Right cardiac atrium (tissue), 5 donors: ENCODE measurements at places on chromosomes 3 and 15.
A peak's percentile ranks its signal among the peaks of the same experiment; 100 is the strongest.

DNA sequence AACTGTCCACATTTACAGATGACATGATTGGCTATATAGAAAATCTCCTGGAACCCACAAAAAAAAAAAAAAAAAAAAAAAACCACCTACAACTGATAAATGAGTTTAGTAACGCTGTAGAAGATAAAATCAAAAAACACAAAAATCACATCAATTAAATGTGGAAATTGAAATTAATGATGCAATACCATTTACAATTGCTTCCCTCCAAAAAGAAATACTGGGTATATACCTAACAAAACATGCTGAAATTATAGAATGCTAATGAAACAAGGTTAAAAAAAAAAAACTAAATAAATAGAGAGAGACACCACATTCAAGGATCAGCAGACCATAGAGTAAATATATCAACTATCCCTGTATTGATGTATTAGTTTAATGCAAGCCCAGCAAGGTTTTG, 215.7 kb downstream of the ULK4 start:
- DNase-seq = no peak

DNA sequence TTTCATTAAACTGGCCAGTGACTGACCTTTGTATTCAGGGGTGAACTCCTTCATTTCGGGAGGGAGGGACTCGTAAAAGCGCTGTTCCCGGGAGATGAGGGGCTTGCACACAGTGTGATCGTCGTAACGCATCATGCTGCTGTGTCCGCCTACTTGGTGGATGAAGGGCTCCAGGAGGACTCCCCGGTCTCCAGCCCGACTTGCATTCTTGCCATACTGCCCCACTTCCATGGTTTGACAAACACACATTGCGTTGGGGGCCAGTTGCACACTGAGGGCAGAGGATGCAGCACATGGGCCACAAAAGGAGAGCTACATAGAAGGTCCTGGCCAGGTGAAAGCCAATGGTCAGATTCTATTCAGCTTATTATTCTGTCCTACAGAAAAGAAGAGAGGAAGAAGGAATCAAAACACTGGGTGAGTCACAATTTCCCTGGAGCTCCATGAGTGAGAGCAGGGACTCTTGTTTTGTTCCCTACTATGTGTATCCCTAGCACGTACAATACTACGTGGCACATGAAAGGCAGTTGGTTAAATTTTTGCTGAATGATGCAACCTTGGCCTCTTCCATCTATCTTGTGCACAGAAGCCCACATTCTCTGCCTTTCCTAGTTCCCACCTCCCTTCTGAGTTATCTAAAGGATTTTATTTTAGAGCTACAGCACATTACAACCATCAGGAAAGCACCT, 24.2 kb upstream of the GMPPB start:
- no peak for DNase-seq

DNA sequence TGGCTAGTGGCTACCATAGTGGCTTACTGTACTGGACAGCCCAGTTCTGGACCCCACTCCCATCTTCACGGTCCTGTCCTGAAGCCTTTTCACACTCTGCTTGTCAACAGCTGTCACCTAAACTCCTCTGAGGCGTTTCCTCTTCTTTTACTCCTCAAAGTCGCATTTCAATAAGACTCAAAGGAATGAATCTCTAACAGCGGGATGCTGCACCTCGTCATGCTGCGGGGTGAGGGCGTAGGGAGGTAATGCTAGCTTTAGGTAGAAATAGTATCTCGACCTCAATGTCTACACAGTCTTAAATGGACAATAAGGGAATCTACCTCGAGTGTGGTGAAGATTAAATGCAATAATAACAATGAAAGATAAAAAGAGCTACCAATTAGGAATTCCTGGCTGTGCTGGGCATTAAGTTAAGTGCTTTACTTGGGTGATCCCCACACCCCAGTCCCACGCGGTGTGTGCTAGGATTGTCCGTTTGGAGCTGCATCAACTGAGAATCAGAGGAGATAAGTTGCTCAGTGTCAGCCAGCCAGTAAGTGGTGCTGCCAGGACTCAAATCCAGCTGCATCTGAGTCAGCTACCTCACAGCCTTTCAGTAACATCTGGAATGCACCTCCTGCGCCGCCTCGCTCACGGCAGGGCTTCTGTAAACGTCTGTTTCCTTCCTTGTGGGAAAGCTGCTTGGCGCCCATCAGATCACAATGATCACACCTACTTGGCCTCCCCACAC, 14.0 kb downstream of the PLA2G4D start:
- DNase-seq = no peak

GRCh38 chr15:76253691-76254473, 57.4 kb downstream of the ETFA start:
- DNase-seq = no peak

GRCh38 chr3:34033839-34034238, 235.4 kb downstream of the PDCD6IP start:
- no peak for DNase-seq

DNA sequence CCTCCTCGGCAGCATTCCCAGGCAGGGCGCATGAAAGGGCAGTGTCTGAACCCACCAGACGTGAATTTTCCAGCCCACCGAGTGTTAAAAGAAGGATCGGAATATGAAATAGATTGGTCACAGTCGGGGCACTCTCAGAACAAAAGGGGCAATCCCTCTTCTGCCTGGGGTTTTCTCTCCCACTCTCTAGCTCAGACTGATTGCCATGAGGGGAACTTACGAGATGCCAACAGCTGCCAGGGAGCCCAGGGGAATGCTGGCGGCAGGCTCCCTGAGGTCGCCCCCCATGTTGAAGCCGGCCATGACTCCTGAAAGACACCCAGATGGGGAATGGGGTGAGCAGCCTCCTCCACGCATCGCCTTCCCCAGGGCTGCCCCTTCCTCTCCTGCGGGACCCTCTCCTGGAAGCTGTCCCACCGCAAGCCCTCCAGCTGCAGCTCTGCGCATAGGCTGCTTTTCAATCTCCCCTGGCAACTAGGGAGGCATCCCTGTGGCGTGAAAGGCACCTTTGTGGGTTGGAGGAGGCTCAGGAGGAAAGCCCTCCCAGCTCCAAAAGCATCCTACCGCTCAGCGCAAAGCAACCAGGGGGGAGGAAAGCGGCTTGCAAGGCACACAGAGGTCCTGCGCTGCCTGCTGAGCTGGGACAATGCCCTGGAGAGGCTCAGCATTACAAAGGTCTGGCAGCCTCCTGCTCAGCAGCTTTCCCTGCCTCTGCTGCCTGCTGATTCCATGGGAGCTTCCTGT, 64.8 kb upstream of the HEG1 start:
- no peak for DNase-seq

- peak; percentile 35 for DNase-seq
Measured at GRCh38 chr3:113084777-113085176, 94.0 kb downstream of the GTPBP8 start.

GRCh38 chr3:154795582-154795981, 284.5 kb upstream of the MME start:
- no peak for DNase-seq

GRCh38 chr15:85073556-85074194, 92.0 kb downstream of the PDE8A start:
- no peak for DNase-seq

DNA sequence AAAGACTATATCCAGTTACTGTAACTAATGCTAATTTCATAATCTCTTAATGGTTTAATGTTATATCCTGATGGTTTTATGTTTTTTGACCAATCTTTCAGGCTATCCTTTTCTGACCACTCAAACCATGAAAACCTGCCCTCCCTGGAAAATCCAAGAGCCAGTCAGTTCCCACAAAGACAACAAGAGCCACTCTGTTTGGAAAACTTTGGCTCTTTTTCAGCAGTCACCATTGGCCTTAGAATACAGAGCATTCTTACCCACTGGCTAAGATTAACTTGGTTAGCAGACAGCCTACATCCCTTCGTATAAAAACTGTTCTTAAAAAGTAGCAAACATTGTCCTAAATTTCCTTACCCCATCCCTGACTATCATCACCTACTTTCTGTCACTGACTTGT, 32.9 kb downstream of the ALCAM start:
- DNase-seq = no peak

DNA sequence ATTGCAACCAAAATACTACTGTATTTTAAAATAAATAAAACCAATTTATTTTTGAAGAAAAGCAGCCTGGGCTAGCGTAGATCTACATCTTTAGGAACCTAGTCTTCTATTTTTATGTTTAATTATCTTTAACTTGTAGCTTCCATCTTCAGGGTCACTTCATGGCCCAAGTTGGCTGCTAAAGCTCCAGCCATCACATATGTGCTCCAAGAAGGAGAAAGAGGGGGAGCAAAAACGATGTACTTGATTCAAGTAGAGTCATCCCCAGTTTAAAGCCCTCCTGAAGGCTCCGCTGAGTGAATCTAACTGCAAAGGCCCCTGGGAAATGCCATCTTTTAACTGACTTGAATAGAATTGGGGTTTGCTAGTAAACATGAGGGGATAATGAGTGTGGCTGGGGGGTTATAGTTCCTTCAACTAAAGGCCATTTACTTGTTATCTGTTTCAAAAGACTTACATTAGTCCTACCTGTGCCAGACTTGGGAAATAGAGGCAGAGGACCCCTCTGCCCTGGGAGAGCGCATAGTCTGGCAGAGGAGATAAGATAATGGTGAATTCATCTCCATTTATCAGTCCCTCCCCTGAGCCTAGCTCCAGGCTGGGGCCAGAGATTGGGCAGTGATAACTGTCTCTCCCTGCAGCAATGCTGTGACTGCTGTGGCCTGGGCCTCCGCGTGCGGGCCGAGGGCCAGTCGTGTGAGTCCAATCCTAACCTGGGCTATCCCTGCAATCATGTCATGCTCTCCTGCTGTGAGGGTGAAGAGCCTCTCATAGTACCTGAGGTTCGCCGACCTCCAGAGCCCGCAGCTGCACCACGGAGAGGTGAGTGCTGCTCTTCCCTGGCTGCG, 64.6 kb downstream of the FBLN2 start:
- DNase-seq = no peak

DNA sequence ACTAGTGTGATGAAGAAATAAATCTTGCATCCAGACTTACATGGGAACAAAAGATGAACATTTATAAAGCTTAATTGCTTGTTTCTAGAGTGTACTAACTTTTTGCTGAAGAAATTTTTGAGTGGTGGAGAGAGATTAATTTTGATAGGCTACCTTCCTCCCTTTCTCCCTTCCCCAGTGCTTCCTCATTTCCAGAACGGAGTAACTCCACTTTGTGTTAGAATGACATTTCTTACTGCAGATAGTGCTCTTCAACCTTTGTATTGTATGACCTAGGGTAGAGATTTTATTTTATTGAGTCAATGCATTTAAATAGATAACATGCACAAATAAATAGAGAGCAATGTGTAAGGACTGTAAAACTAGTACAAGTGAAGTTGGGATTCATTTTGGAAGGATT, 1.9 kb downstream of the ATP1B3 start:
- DNase-seq = no peak

- DNase-seq = no peak
Measured at GRCh38 chr15:89528757-89529352, 32.5 kb upstream of the RHCG start.

DNA sequence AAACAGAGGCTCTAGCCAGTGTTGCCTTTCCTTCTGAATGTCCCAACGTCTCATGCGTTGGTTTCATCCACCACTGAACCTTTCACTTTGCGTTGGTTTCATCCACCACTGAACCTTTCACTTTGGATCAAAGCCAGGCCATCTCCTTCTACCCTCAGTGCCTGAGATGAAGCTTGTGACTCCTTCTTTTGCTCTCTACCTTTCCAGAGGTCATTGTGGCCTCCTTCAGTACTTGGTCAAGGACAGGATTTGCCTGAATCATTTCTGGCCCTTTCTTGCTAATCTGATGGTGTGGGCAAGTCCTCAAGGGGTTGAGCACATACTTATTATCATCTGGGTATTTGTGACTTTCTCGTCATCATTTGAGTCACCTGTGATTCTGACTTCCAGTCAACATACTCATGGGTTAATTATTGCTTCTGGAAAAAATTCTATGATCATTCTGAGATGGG, 50.0 kb downstream of the SELENOT start:
- DNase-seq = no peak

- DNase-seq = no peak
Measured at GRCh38 chr3:139555249-139555648, 15.7 kb upstream of the RBP1 start.

GRCh38 chr15:62932436-62932835, 110.1 kb upstream of the TPM1 start:
- DNase-seq = no peak

DNA sequence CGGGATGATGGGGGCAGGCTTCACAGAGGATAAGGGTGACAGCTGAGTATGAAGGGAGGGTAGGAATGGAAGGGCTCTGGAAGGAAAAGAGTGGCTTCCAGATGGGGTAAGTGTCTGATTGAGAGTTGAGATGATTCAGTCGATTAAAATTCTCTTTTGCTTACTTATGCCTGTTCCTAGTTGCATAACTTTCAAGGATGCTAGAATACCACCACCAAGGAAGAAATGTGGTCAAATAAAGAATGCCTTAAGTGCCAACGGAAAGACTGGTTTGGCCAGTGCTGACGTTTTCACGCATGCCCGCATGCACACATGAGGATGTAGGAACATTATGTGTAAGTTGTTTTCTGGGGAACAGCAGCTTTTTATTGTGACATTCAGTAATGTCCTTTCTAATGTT, 263.4 kb upstream of the WNT5A start:
- no peak for DNase-seq

GRCh38 chr3:171248426-171249111, 211.6 kb downstream of the TNIK start:
- DNase-seq = no peak

GRCh38 chr3:47577583-47578118, 1.0 kb downstream of the CSPG5 start:
- DNase-seq = peak; percentile 58

DNA sequence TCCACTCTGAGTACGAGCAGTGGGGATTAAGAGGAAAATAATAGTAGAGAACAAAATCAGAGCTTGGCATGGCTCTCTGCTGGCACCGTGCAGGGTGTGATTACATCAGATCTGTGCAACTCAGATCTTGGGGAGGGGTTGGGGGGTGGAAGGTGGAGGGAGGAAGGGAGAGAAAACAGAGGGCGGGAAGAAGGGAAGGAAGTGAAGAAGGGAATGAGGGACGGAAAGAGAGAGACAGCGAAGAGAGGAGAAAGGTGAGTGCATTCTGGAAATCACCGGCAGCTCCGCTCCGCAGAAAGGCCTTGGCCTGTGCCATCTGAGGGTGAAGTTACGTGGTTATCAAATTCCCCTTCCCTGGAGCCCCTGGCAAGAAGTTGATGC, 31.0 kb upstream of the ADAMTS17 start:
- DNase-seq = peak; percentile 52

DNA sequence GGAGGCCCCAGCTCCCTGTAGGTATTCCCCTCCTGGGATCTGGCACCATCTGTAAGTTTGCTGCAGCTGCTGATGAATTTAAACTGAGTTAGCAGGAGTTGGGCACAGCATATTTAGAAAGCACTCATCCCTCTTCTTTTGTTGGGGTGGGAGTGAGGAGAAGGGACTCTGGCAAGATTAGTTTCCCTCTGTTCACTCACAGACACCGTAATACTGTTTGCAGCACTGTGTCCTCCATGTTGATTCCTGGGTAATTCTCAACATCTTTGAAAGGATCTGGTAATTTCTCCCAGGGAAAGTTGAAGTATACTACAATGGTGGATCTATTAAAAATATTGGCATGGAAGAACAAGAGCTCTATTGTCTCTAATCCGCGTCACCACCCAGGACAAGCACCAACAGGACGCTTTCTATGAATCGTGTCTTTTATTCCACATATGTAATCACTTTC, 173.3 kb downstream of the RBMS3 start:
- no peak for DNase-seq
